BJ (cell line): ENCODE measurements at places on chromosomes 12 and 14. TPM values are rescaled to one million over a fixed set of nuclear protein-coding genes. Genes with fewer than 3 reads are reported as not detected.

- no peak for DNase-seq
Observed at GRCh38 chr12:109968032-109968420, 28.1 kb downstream of the GIT2 start.

- DNase-seq = no peak
Observed at GRCh38 chr14:63996016-63996415, 143.2 kb downstream of the SYNE2 start.

- no peak for DNase-seq
Observed at GRCh38 chr12:111597831-111598636, 1.1 kb downstream of the ATXN2 start.

ZDHHC22 gene
- not detected in 2 replicates for polyA plus RNA-seq

- no peak for DNase-seq
Observed at GRCh38 chr12:25960143-25960542, 1.7 kb downstream of the RASSF8 start.

MGST1 gene
- 333 and 645 TPM in 2 replicates for polyA plus RNA-seq

DNA sequence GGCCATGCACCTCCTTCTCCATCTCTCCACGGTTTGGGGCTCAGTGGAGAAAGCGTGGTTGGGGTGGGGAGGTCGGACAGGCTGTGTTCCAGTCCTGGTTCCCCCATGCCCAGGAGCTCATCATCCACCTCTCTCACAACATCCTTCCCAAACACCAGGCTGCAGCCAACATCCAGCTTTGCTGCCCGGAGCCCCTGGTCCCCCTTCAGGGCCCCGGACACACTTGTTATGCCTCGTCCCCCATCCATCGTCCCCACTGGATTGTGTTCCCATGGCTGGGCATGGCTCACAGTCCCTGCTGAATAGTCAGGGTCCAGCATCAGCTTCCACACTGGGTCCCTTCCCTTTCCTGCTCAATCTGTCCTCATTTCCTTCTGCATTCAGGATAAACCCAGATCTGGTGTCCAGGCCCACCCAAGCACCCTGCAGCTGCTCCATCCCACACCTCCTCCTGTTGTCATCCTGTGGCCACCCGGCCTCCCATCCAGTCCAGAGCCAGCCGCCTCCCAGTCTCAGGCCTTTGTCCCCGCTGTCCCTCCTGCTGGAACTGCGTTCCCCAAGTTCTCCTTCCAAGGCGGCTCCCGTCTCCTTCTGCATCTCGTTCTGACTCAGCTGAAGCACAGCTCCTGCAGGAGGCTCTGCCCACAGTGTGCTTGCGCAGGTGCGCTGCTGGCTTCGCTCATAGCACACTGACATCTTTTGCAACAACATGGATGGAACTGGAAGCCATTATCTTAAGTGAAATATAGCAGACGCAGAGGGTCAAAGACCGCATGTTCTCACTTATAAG lies 211.4 kb upstream of the RTL1 start:
- no peak for DNase-seq
